ENCODE measurements at places on chromosomes 11 and 22.

- DNase-seq = no peak
Measured at GRCh38 chr11:114130115-114130576, 70.6 kb downstream of the ZBTB16 start.

DNA sequence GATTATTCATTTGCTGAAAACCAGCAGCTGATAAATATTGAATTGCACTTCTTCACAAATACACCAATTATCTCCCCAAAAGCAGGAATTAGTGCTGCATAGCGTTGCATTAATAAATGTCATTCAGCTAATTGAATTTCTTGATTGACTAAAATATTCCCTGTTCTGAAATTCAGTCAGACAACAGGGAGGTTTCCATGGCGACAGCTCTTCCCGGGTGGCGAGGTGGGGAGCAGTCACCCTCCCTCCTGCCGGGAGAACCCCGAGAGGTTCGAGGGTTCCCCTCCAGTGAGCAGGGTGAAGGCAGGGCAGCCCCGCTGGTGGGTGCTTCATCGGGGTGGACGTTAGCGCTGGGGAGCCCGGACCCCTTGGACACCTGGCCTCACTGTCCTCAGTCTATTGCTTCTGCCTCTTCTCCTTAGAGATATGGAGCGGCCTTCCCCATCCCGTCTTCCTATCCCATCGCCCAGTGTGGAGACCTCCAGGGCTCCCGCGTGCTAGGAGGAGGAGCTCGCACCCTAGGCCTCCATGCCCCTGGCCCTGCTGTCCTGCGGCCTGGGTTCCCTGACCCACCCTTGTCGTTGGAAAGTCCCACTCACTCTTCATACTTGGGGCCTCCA, 983.5 kb downstream of the BRD1 start:
- DNase-seq = no peak

GRCh38 chr22:43928468-43928867, 4.9 kb downstream of the PNPLA3 start:
- no peak for DNase-seq

- no peak for DNase-seq
Measured at GRCh38 chr11:119335655-119336543, 1.6 kb downstream of the RNF26 start.

- DNase-seq = no peak
Measured at GRCh38 chr22:30824096-30824495, 129.4 kb downstream of the OSBP2 start.

DNA sequence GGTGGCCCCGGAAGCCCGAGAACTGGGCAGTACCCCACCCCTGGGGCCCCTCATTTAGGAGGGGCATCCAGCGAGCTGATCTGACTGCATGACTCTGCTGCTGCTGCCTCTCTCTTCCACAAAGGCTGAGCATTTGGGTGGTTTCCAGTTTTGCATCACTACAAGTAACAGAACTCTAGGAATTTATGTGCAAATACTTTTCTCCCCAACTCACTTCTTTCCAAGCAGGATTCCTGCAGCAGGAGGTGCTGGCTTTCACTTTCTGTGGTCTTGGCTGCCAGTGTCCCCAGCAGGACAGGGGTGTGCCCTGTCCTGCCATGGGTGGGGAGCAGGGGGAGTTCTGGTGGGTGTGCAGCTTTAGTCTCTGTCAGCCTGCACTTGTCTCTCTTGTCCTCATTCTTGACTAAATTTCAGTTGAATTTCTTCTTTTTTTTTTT, 21.2 kb downstream of the UPB1 start:
- DNase-seq = no peak

DNA sequence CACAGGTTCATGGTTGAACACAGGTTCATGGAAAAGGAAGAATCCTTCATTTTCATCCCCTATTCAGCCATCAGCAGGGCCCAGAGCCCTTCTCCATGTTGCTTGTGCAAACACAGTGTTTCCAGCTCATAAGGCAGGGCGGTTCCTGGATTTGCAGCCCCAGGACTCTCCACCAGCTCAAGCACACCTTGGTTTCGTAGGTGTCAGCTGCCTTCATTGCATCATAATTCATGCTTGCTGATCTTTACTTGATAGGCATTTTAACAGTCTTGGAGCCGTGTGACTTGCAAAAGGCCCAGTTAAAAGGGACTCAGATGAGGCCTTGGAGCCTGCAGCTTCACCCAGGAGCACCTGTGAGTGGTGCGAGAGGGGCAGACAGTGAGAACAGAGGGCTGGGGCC, 318.1 kb upstream of the B3GAT1 start:
- DNase-seq = no peak

DNA sequence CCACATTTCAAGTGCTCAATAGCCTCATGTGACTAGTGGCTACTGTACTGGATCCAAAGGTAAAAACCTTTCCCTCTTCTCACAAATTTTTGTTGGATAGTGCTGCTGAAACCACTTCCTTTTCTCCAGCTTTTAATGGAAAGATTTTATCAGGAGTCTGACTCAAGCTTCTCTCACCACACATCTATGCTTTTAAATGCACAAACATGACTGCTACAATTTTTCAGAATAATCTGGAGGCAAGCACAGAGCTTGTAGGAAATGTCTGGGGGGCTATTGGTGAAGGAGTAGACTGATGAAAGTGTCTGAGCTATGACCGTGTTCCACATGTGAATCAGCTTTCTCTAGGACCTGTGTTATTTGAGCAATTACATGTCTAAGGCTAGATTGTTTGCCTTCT, 101.1 kb upstream of the FAT3 start:
- DNase-seq = no peak

GRCh38 chr11:65642014-65642671, 4.2 kb downstream of the SIPA1 start:
- DNase-seq = no peak

Measured in stimulated activated CD8-positive, alpha-beta memory T cell treated with anti-CD3 and anti-CD28 coated beads, Interleukin-7, amount 100 ng/mL, for 24 hours (primary cell).